ENCODE measurements at places on chromosomes 3 and 15. TPM values are rescaled to one million over a fixed set of nuclear protein-coding genes. Genes with fewer than 3 reads are reported as not detected.
A peak's percentile ranks its signal among the peaks of the same experiment; 100 is the strongest.

GRCh38 chr3:179853176-179853575, 183.6 kb downstream of the PEX5L start:
- no peaks in the 10 kb centered on the region for H3K4me1 ChIP-seq
- no peak overlapping the region for H3K27ac ChIP-seq
- no peak for DNase-seq
- H3K4me3 ChIP-seq: no peak overlapping the region
- H3K27me3 ChIP-seq: no peaks in the 10 kb centered on the region
- H3K36me3 ChIP-seq: no peaks in the 10 kb centered on the region

DNA sequence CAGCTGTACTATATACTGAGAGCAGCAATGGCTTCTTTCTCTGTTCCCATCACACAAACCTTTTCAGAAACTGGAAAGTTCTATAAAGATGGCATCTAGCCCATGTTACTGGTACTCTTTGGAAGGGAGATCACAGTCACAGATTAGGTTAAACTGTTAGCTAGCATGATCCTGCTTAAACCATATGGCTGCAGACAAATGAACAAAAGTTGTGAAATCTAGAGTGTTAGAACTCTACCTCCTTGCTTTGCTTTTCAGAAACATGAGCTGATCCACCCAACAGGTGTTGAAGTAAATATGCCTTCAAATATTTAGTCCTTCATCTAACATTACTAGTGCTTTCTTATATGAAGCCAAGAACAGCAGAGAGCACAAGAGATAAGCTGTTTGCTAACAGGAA, 102.6 kb downstream of the SNRK start:
- H3K27ac ChIP-seq: peak overlapping the region; percentile 24
- H3K4me1 ChIP-seq: peaks cover 5% of the 10 kb centered on the region
- no peak for DNase-seq
- H3K27me3 ChIP-seq: no peaks in the 10 kb centered on the region
- no peaks in the 10 kb centered on the region for H3K36me3 ChIP-seq
- H3K4me3 ChIP-seq: no peak overlapping the region

- no peak for DNase-seq
- H3K27me3 ChIP-seq: no peaks in the 10 kb centered on the region
- H3K27ac ChIP-seq: no peak overlapping the region
Measured at GRCh38 chr3:127886956-127887231, 28.1 kb upstream of the KBTBD12 start.

The CRTAP gene
- 78.4 TPM for polyA plus RNA-seq
